ENCODE measurements at places on chromosomes 5 and 9. TPM values are rescaled to one million over a fixed set of nuclear protein-coding genes. Genes with fewer than 3 reads are reported as not detected.

FOXD4L6 gene
- 0.37 TPM for total RNA-seq

TSSK1B gene
- total RNA-seq = 0.30 TPM

KIF24 gene
- total RNA-seq = 0.59 TPM

RACK1 gene
- 2,845 TPM for total RNA-seq

IFNE gene
- total RNA-seq = 61.8 TPM

KLHL3 gene
- 5.1 TPM for total RNA-seq

FAM163B gene
- 0.30 TPM for total RNA-seq

DRD1 gene
- total RNA-seq = not detected

PDZD2 gene
- total RNA-seq = under 0.01 TPM

IL4 gene
- not detected for total RNA-seq

DDX4 gene
- not detected for total RNA-seq

PTGDS gene
- 21.4 TPM for total RNA-seq

OTP gene
- total RNA-seq = not detected

C5orf63 gene
- 1.5 TPM for total RNA-seq

ANKRD18A gene
- total RNA-seq = not detected

LRRTM2 gene
- total RNA-seq = 0.89 TPM

GARIN3 gene
- total RNA-seq = not detected

SLC6A7 gene
- total RNA-seq = not detected

SLC36A3 gene
- total RNA-seq = not detected

KLF9 gene
- total RNA-seq = 27.9 TPM

CPLANE1 gene
- total RNA-seq = 24.3 TPM

TBCA gene
- 90.6 TPM for total RNA-seq

RASGRF2 gene
- total RNA-seq = 5.1 TPM

FRMD3 gene
- 0.32 TPM for total RNA-seq

SLC1A3 gene
- total RNA-seq = 14.3 TPM

MAMDC2 gene
- 0.30 TPM for total RNA-seq

WNT8A gene
- not detected for total RNA-seq
